ENCODE measurements at places on chromosomes 12 and 14. TPM values are rescaled to one million over a fixed set of nuclear protein-coding genes. Genes with fewer than 3 reads are reported as not detected.

ARHGEF40 gene
- 63.1 TPM for total RNA-seq

ATF1 gene
- 35.7 TPM for total RNA-seq

DNAI7 gene
- total RNA-seq, result 1.6 TPM

DNA sequence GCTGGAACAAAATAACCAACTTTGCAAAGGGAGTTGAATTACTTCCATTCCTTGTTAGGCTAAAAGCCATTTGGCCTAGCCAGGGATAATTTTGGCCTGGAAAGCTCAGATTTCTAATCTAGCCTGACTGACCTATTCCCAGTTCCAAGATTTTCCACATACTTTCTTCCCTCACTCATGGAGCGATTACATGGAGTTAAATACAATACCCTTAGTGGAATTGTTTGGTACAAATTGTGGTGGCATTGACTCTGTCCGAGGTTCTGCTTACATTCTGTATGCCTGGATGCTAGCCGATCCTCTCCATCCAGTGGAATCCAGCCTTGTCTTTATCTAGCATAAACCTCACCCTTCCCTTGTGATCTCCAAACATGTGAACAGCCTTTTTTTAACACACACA, 965.1 kb downstream of the DIO2 start:
- H3K4me1 ChIP-seq, result peaks cover 5% of the 10 kb centered on the region
- DNase-seq, result no peak
- H3K4me3 ChIP-seq, result no peak overlapping the region

DNA sequence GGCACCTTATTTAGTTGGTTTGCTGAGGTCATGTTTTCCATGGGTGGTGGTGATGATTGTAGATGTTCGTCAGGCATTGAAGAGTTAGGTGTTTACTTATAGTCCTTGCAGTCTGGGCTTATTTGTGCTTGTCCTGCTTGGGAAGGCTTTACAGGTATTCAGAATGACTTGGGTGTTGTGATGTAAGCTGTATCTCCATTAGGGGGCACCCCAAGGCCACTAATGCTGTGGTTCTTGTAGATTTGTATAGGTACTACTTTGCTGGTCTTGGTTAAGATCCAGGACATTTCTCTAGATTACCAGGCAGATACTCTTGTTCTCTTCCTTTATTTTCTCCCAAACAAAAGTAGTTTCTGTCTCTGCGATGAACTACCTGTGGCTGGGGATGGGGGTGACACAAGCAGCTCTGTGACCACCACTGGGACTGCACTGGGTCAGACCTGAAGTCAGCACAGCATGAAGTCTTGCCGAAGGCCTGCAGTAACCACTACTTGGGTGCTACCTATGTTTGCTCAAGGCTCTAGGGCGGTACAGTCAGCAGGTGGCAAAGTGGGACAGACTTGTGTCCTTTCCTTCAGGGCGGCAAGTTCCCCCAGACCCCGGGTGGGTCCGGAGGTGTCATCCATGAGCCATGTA, 35.8 kb upstream of the FBXO33 start:
- no peaks in the 10 kb centered on the region for H3K27me3 ChIP-seq
- no peak overlapping the region for H3K27ac ChIP-seq
- H3K36me3 ChIP-seq, result no peaks in the 10 kb centered on the region
- DNase-seq, result peak; percentile 88

- no peak overlapping the region for H3K27ac ChIP-seq
- H3K36me3 ChIP-seq, result peaks cover 30% of the 10 kb centered on the region
- H3K4me3 ChIP-seq, result no peak overlapping the region
- no peak for DNase-seq
- H3K27me3 ChIP-seq, result no peaks in the 10 kb centered on the region
These were observed 79.8 kb downstream of the PCNX1 start for GRCh38 chr14:70987041-70987440.

GRCh38 chr12:132907216-132907615, 19.8 kb upstream of the CHFR start:
- peak; percentile 40 for DNase-seq
- H3K36me3 ChIP-seq, result no peaks in the 10 kb centered on the region
- H3K4me1 ChIP-seq, result no peaks in the 10 kb centered on the region

GRCh38 chr14:91837076-91837475, 30.3 kb downstream of the TC2N start:
- peak overlapping the region; percentile 79 for H3K4me3 ChIP-seq
- DNase-seq, result no peak
- no peak overlapping the region for H3K27ac ChIP-seq
- H3K36me3 ChIP-seq, result no peaks in the 10 kb centered on the region

GRCh38 chr12:1197264-1198018, 206.4 kb downstream of the ERC1 start:
- no peak overlapping the region for H3K4me3 ChIP-seq
- H3K27ac ChIP-seq, result no peak overlapping the region
- no peaks in the 10 kb centered on the region for H3K4me1 ChIP-seq
- H3K27me3 ChIP-seq, result no peaks in the 10 kb centered on the region
- H3K36me3 ChIP-seq, result peaks cover 30% of the 10 kb centered on the region

GRCh38 chr14:54673193-54674045, 106.5 kb downstream of the SAMD4A start:
- H3K36me3 ChIP-seq, result no peaks in the 10 kb centered on the region
- no peak overlapping the region for H3K27ac ChIP-seq
- no peak overlapping the region for H3K4me3 ChIP-seq
- peak; percentile 63 for DNase-seq

DNA sequence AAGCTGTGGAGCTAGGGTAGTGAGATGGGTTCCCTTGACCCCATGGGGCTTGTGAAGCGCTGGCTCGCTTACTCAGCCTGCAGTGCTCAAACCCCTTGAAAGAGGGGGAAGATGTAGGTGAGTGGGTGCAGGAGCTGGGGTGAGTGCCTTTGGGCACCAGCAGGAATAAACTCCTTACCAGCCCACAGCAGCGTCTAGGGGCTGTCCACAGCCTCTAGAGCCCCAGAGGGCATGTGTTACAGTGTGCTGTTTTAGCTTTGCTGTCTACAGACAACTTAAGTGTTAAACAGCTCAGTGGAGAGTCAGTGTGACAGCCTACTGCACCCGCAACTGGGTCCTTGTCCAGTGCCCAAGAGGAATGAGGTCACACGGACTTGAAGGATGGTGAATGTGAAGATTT, 48.0 kb downstream of the TSPAN8 start:
- no peak for DNase-seq
- no peak overlapping the region for H3K4me3 ChIP-seq
- H3K27ac ChIP-seq, result no peak overlapping the region
- H3K27me3 ChIP-seq, result no peaks in the 10 kb centered on the region
- no peaks in the 10 kb centered on the region for H3K36me3 ChIP-seq
- no peaks in the 10 kb centered on the region for H3K4me1 ChIP-seq

GRCh38 chr12:87925021-87925420, 104.2 kb downstream of the C12orf50 start:
- no peaks in the 10 kb centered on the region for H3K4me1 ChIP-seq
- no peak for DNase-seq
- no peak overlapping the region for H3K4me3 ChIP-seq
- H3K27ac ChIP-seq, result no peak overlapping the region
- no peaks in the 10 kb centered on the region for H3K27me3 ChIP-seq

- DNase-seq, result peak; percentile 37
- H3K36me3 ChIP-seq, result no peaks in the 10 kb centered on the region
- no peaks in the 10 kb centered on the region for H3K4me1 ChIP-seq
- H3K27me3 ChIP-seq, result no peaks in the 10 kb centered on the region
These were observed 151.8 kb upstream of the FKBP4 start for GRCh38 chr12:2642896-2643425.

Measured in endodermal cell (in vitro differentiated cells).